Gastrocnemius medialis (tissue), 4 donors: ENCODE measurements at places on chromosomes 7 and 10.

GRCh38 chr10:31697271-31698180 is 231.1 kb downstream of the ARHGAP12 start:
- peak; percentile 77 for DNase-seq

DNA sequence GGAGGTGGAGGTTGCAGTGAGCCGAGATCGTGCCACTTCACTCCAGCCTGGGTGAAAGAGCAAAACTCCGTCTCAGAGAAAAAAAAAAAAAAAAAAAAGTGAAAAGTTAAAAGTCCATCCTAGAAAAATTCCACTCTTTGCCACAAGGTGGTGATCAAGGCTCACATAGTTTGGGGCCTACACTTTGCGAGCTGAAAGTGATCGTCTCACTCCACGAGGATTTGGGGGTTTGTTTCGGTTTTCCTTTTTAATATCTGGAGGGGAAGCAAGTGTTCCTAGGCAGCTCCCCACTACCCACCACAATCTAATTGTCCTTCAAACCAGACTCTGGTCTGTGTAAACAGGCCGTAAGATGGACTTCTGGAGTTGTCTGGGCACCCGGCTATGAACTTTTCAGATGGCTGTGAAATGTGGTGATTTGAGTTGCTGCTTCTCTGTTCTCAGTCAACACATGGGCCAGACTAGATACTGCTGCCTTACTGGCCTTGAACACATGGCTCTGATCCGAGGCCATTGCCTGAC is 27.1 kb downstream of the PRLHR start:
- DNase-seq, result no peak

DNA sequence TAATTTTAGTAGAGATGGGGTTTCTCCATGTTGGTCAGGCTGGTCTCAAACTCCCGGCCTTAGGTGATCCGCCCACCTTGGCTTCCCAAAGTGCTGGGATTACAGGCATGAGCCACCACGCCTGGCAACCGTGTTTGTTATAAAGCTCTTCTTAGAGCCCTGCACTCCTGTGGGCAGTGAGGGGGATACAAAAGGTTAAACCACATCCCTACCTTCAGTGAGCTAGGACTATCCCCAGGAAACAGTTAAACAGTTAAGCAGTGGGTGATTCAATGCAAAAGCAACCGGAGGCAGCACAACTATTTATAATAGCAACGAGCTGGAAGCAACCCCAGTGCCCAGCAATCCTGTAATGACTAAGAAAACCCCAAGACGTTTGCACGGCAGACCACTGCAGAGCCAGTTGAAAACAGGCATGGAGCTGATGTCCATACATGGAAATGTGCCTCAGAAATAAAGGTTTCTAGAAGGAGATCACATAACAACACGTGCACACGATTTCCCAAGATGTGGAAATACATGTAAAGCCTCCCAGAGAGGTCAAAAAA is 107.2 kb upstream of the LYZL2 start:
- DNase-seq, result peak; percentile 52

GRCh38 chr10:132848951-132849545 is 63.1 kb upstream of the NKX6-2 start:
- no peak for DNase-seq

DNA sequence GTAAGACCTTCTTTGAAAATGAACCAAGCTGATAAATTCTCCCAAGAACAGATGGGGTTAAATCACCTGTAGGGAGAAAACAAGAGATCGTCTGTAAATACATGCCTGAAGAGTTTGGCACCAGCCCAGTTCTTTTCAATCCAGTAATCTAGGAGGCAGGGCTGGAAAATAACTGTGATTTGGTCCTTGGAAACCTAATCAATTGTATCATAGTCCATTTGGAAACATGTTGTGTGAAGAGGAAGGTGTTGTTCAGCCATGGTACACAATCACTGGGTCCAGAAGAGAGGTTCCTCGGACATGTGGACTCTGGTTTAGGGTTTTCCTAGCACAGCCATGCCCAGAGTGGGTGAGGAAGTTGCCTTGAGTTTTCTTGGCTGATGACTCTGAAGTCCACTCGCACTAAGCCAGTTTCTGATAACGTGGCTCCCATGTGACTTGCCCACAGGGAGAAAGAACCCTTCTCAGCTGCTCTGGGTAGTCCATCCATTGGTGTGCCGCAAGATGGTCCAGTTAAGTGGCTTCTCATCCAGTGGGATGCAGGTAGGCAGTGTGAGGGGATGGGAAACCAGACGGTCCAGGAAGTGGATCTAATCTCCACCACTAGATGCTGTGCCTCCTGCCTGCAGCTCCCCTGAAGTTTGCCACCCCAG is 5.1 kb downstream of the BLNK start:
- no peak for DNase-seq

DNA sequence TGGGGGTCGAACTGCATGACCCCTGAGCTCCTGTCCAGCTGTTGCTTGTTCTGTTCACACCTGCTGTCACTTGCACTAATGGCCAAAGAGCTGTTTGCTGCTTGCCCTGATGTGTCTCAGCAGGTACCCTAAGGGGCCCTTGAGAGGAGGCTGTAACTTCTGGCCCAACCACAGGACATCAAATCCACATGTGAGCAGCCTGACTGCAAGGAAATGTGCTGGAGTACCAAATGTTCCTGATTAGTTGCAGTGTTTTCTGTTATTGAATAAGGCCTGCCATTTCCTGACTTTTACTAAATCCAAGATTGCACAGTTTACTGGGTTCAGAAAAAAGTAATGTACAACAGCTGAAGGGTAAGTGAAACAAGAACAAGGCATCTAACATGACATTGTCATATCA is 91.7 kb upstream of the IL6 start:
- no peak for DNase-seq

GRCh38 chr7:20598459-20599309 is 16.8 kb upstream of the ABCB5 start:
- DNase-seq, result no peak

GRCh38 chr10:21907436-21907835 is 96.1 kb downstream of the DNAJC1 start:
- DNase-seq, result no peak

GRCh38 chr7:43938892-43939482 is 12.8 kb downstream of the UBE2D4 start:
- peak; percentile 76 for DNase-seq

DNA sequence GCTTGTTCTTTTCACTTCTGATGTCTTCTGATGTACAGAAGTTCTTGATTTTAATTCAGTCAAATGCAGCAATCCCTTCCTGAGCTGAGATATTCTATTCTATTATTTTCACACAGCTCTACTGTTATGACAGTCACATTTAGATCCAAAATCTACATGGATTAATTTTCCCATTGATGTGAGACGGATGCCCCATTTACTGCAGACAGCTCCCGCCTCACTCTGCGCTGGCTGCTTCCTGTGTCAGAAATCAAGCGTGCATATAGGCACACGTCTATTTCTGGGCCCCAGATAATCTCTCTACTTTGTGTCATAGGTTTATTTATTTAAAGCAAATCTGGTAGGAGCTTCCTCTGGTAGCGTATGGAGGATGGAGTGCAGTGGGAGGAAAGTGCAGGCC is 6.7 kb downstream of the BNIP3 start:
- DNase-seq, result no peak

- DNase-seq, result peak; percentile 59
Observed at GRCh38 chr7:100563809-100564400, 9.8 kb downstream of the SAP25 start.
